ENCODE measurements at places on chromosomes 7 and 10. TPM values are rescaled to one million over a fixed set of nuclear protein-coding genes. Genes with fewer than 3 reads are reported as not detected.
A peak's percentile ranks its signal among the peaks of the same experiment; 100 is the strongest.

The PRF1 gene
- total RNA-seq = 146 TPM

DNA sequence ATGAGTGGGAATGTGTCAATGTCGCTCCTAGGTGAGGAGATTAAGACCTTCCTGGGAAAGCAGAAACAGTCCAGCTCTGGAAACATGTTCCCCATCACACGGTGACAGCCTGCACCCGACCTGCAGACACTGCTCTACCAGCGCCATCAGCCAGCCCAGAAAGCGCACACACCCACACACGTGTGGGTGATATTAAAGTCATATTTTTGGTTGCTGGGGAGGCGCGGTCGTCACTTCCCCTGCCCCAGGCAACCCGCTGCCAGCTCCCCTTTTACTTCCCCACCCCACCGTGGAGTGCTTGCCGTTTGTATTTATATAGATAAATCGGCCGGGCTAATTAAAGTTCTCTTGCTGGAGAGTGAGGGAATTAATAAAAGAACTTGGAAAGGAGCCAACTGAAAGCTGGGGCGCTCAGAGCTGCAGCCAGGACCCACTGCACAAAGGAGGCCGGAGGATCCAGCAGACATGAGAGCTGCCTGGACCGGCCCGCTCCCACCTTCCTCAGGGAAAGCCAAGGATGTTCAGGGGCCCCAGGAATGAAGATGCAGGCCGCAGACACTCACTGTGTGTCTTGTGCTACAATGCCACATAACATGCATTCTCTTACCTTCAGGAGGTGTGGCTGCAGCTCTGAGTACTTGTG, 145.2 kb upstream of the UNC5B start:
- no peaks in the 10 kb centered on the region for H3K27me3 ChIP-seq
- no peak overlapping the region for H3K4me3 ChIP-seq
- H3K27ac ChIP-seq = no peak overlapping the region
- H3K36me3 ChIP-seq = no peaks in the 10 kb centered on the region
- DNase-seq = no peak

The ECHS1 gene
- 29.2 TPM for total RNA-seq

DNA sequence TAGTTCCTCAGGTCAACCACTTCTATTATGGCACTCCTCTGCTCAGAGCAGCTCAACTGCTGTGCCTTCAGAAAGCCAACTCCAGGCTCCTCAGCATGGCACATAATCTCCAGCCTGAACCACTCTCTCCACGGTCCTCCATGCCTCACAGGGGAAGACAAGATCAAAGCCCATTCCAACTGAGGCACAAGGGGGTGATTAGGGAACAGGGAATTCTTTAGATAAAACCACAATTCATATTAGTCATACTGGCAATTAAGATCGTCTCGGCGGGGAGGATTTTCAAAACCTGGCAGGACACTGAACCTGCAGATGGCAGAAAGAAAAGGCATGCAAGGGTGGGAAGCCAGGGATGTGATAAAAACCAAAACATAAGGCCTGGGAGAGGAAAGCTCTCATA, 361.6 kb downstream of the FGFR2 start:
- no peaks in the 10 kb centered on the region for H3K4me1 ChIP-seq
- no peaks in the 10 kb centered on the region for H3K36me3 ChIP-seq
- H3K27ac ChIP-seq = no peak overlapping the region
- H3K27me3 ChIP-seq = no peaks in the 10 kb centered on the region

DNA sequence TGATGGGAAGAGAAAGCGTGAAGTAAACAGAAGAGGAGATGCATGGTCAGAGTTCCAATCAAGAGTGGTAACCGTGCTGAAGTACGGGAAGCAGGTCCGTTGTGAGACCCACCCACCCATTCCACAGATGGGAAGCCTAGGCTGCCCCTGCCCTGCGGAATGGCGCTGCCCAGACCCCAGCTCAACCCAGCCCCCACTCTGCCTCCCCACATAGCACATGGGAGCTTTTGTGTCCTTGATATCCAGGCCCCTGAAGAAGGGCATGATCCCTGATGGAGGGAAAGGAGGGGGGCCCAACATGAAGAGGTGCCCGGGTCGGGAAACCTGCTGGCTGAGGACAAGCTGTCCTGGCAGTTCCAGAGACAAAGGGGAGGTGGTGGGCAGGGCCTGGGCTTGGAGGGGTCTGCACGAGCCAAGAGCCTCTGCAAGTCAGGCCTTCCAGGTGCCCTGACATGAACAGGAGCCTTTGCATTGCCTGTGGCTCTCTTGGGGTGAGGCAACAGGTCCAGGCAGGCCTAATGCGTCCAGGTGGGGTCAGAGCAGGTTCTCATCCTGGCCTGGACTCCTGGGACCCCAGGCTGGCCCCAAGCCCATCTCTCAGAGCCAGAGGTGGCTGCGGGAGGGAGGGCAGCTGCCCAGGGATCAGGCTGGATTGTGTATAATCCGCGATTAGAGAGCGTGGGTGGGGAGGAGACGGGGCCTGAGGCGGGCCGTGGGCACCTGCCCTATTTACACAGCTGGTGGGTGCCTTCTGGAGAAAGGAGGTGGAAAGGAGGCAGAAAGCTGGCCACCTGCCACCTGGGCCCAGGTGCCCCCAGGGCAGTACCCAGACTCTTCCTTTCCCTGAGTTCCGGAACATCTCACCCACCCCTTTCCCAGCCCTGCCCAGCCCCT, 23.5 kb downstream of the YKT6 start:
- DNase-seq = no peak
- H3K36me3 ChIP-seq = no peaks in the 10 kb centered on the region
- H3K27ac ChIP-seq = no peak overlapping the region
- H3K4me1 ChIP-seq = no peaks in the 10 kb centered on the region
- H3K4me3 ChIP-seq = no peak overlapping the region

The NPTX2 gene
- 0.22 TPM for total RNA-seq

- no peak overlapping the region for H3K27ac ChIP-seq
- no peaks in the 10 kb centered on the region for H3K4me1 ChIP-seq
- H3K27me3 ChIP-seq = no peaks in the 10 kb centered on the region
These were observed 47.7 kb downstream of the LRGUK start for GRCh38 chr7:134174795-134175261.

The CNPY1 gene
- total RNA-seq = not detected

DNA sequence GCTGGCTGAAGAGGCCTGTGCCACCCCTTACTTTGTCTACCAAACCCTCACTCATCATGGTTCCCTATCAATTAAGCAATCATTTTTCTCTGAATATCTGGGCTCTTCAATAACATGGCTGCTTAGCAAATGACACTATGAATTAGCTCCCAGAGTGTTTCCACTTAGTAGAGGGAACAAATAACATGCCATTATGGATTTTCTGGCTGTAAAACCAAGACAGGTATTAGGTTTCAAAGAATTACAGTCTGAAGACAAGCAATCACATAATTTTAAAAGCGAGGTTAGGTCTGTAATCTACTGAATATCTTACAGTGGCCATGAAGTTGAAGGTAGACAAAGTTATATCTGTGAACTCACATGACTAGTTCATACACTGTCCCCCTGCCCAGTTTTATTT, 220.8 kb upstream of the PHYHIPL start:
- H3K27me3 ChIP-seq = no peaks in the 10 kb centered on the region
- H3K4me1 ChIP-seq = no peaks in the 10 kb centered on the region
- no peak overlapping the region for H3K27ac ChIP-seq
- DNase-seq = no peak
- no peak overlapping the region for H3K4me3 ChIP-seq

DNA sequence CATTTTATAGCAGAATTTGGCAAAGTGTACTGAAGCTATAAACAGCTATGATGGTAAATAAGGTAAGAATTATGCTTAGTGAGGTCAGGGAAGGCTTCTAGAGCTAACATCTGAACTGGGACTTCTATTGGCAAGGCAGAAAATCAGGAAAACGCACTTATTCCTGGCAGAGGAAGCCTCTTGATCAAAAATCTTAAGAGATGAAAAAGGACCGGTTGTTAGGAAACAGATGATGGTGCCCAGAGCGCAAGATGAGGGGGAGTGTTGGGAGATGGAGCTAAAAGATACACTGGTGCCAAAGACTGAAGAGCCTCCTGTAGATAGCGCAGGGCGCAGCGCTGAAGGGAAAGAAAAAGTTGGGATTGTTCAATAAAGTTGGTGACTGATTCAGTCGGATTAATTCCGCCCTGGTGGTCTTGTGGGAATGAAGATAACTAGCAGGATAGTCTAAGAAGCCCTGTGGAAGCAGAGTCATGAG, 550 bp upstream of the CALU start:
- H3K4me3 ChIP-seq = peak overlapping the region; percentile 98
- H3K4me1 ChIP-seq = peaks cover 21% of the 10 kb centered on the region
- no peak for DNase-seq
- H3K27ac ChIP-seq = peak overlapping the region; percentile 65

The MYPN gene
- total RNA-seq = not detected

DNA sequence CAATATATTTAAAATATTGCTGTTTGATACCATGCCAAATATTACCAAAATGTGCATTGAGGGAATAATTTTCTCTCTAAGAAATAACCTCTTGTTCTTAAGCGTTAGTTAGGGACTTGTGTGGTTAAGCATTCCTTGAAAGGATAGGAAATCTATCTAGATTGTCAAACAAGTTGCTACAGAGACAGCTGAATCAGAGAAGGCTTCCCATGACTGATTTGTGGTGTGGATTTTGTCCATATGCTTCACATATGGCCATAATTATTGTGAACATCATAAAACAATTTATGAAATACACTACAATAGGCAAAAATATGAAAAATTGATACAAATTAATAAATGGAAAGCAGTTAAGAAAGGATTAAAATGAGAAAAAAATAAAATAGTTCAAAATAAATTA, 96.3 kb downstream of the GNAT3 start:
- no peaks in the 10 kb centered on the region for H3K27me3 ChIP-seq
- H3K36me3 ChIP-seq = no peaks in the 10 kb centered on the region
- no peaks in the 10 kb centered on the region for H3K4me1 ChIP-seq
- DNase-seq = no peak
- no peak overlapping the region for H3K27ac ChIP-seq

The UTF1 gene
- total RNA-seq = 0.23 TPM

DNA sequence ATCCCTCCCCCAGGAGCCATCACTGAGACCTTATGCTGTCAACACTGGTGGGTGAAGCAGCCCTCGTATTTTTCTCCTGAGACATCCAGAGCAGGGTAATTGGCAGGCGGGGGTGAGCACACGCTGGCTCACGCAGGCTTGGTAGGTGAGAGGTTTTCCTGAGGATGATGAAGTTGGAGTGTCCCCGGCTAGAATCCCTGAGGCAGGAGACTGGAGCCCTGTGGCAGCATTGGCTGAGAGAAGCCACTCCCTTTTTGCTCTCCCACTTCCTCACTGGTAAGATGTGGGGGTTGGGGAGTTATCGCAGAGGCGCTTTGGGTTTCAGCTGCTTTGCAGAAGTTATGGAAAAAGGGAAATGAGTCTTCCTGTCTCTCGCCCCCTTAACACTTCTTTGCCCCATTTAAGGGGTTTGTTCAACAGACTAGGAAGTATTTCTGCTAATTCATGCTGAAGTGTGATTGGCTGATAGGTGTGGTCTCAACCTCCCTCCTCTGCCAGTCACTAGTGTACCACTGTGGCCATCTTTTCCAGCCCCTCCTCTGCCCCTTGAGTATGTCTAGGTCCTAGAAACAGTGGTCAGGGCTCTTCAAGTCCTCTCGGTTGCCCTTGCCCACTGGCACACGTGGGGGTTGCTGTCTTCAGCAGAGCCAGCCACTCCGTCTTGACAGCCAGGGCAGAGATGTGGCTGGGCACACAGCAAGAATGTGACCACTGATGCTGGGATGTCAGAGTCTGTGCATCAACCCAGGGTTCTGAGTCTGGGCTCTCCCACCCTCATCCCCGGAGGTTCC, 5.7 kb downstream of the ARPC1B start:
- H3K36me3 ChIP-seq = peaks cover 5% of the 10 kb centered on the region
- DNase-seq = no peak
- no peaks in the 10 kb centered on the region for H3K27me3 ChIP-seq

The MASTL gene
- total RNA-seq = 21.2 TPM

The HHEX gene
- total RNA-seq = 3.7 TPM

DNA sequence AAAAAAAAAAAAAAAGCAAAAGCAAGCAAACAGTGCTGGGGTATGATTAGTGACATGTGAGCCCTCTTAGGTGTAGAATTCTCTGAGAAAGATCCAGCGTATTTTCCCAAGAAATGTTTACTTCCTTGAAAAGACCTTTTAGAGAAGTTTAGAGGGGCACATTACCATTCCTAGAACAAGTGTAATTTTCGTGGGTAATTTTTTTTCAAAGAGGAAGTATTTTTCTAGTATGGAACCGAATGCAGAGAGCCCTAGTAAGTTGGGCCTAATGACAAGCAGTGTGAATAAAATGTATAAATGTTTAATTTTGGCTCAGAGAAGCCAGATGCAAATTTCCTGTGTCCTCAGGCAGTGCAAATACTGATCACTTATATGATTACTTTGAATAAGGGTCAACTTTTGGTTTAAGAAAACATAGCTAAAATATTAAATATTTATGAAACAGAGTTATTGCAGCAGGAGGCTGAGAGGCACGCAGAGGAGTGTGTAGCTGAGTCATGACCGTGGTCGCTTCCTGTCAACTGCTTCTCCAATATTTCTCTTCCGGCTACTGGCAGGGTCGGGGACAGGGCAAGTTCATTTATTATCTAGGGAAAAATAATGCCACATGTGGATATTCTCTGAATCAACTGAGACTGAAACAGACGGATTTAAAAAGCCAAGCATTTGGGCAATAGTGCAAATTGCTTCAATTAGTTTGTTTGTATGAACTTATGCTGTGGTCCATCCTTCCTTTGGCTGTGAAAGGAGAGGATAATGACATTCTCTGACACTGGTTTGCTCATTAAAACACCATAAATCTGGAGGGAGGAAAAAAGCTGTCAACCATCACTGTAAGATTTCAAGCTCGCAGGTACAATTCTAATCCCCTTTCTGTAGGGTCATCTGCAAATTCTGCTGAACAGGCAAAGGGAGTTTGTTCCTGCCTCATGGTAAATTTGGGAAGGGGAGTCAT, 495.2 kb downstream of the GLRX3 start:
- H3K4me1 ChIP-seq = no peaks in the 10 kb centered on the region
- no peak overlapping the region for H3K27ac ChIP-seq
- no peak overlapping the region for H3K4me3 ChIP-seq

The PLA2G12B gene
- total RNA-seq = not detected

DNA sequence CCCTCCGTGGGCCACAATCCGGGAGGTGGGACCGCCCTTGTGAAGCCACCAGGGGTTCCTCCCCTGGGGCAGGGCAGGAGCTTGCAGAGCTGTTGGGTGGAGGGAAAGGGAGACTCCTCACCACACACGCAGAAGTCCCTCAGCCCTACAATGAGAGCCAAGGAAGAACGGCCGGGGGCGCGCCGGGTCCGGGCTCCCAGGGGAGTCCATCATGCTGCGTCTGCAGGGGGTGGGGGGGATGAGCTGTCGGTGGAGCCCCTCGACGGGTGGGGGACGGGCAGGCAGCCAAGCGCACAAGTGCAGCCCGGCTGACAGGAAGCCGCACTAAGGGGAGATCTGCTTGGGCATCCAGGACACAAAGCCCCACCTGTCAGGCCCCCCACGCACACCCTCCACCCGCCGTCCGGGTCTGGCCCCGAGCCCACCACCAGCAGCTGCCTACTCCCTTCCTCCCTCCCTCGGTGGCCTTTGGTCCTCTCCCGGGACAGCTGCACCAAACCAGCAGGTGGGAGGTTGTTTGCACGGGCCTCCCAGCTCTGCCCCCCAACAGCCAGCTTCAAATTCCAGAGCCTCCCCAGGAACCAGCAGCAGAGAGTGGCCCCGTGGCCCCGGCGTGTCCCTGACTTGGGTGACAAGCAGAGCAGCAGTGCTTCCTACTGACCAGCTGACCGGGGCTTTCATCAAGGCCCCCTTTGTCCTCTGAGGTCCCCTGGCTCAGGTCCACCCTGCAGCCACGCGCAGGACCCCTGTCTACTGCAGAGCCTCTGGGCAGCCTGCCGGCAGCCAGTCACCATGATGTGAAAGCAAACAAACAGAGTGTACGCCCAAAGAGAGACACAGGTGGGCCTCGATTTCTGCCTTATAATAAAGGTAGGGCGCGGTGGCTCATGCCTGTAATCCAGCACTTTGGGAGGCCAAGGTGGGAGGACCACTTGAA, 50.3 kb downstream of the HIP1 start:
- H3K4me3 ChIP-seq = no peak overlapping the region
- H3K4me1 ChIP-seq = no peaks in the 10 kb centered on the region
- H3K27me3 ChIP-seq = no peaks in the 10 kb centered on the region
- DNase-seq = no peak
- H3K27ac ChIP-seq = no peak overlapping the region
- no peaks in the 10 kb centered on the region for H3K36me3 ChIP-seq

Measured in T-cell (primary cell).